ENCODE measurements at places on chromosomes 6 and 20.

GRCh38 chr6:168136001-168136400, 57.0 kb upstream of the FRMD1 start:
- DNase-seq: no peak

DNA sequence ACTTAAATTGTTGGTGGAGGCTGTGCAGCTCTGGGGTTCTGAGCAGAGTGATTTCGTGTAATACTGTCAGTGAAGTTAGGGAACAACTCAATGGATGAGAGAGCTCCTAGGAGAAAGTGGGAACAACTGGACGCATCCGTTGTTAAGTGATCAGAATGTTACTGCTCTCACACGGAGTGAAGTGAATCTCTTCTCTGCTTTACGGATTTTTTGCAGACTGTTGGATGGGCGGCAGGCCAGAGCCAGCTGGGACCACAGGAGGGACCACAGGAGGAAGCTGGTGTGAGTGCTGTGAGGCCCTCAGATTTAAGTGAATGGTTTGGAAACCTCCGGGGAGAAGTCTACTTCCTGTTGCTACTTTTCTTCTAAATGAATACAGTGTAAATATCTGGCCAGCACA, 23.7 kb upstream of the PPP1R14C start:
- peak; percentile 81 for DNase-seq

DNA sequence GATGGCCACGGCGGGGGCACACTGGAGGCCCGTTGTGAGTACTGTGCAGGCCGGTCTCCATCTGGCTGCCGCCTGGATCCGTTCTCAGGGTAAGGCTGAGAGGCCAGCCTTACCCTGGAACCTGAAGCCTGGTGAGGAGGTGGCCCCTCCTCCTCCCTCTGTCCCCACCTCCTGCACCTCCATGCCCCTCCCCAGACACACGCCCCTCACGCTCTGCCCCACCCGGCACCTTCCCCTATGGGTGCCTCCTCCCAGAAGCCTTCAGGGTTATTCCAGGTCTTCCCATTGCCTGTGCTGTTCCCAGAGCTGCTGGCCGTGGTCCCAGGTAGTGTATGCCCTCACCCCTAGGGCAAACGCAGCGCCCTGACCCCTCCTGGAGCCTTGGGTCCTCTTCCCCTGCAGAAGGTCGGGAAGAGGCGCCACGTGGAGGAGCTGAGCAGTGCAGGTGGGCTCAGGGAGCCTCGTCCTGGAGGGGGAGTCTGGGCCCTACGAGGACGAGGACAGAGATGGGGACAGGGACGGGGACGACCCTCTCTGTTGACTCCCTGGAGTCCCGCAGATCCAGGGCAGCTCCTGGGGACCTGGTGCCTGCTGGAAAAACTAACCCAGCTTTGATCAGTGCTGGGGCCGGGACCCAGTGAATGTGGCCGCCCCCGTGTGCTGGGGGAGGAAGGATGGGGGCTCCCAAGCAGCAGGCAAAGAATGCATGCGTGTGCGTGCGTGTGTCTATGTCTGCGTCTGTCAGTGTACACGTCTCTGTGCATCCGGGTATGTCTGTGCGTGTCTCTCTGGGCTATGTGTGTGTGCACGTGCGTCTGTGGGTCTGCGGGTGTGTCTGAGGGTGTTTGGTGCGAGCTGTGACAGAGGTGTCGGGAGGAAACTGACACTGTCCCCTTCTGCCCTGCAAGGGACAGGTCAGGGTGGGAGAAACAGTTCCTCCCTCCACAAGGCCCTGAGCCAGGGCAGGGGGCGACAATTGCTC, 8.2 kb upstream of the HRH3 start:
- no peak for DNase-seq

GRCh38 chr6:136793363-136793762, 1.1 kb upstream of the MAP3K5 start:
- no peak for DNase-seq

- DNase-seq: no peak
Measured at GRCh38 chr6:15623276-15624116, 39.3 kb downstream of the DTNBP1 start.

GRCh38 chr6:34157236-34157830, 11.4 kb upstream of the GRM4 start:
- DNase-seq: peak; percentile 4

- no peak for DNase-seq
Measured at GRCh38 chr6:46138281-46138680, 8.5 kb downstream of the ENPP4 start.

DNA sequence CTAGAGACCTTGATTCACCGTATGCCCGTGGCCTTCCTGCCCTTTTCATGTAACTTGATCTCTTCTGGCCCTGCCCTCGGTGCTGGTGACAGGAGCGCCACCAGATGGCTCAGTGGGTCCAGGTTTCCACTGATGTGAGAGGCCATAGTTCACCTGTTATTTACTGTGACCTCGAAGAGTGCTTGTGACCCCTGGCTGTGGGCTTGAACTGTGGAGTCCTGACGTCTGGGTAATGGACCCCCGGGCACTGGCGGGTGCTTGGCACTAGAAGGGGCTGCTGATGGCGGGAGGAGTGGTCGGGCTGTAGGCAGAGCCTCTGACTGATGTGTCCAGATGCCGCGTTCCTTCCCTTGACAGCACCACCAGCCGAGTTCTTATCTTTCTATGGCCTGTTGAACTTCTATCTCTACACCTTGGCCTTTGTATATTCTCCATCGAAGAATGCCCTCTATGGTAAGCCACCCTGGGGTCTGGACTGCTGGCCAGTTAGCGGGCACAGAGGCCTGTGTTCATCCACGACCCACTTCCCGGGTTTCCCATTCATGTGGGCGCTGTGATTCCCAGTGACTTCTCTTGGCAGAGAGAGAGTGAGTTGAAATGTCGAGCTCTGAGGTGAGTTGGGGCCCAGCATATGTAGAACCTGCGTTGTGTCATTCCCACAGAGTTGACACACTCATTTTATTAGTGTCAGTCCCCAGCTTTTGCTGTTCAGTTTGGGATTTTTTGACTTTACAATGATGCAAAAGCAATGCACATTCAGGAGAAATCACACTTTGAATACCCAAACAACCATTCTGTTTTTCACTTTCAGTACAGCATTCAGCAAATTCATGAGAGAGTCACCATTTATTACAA, 14.9 kb downstream of the DYNLT1 start:
- DNase-seq: no peak

- no peak for DNase-seq
Measured at GRCh38 chr20:20364593-20365479, 3.1 kb upstream of the INSM1 start.

GRCh38 chr6:692356-692851, 535 bp downstream of the EXOC2 start:
- DNase-seq: peak; percentile 49

- no peak for DNase-seq
Measured at GRCh38 chr6:27209659-27210269, 37.7 kb upstream of the PRSS16 start.

- peak; percentile 13 for DNase-seq
Measured at GRCh38 chr20:17658648-17658993, 23.4 kb downstream of the RRBP1 start.

DNA sequence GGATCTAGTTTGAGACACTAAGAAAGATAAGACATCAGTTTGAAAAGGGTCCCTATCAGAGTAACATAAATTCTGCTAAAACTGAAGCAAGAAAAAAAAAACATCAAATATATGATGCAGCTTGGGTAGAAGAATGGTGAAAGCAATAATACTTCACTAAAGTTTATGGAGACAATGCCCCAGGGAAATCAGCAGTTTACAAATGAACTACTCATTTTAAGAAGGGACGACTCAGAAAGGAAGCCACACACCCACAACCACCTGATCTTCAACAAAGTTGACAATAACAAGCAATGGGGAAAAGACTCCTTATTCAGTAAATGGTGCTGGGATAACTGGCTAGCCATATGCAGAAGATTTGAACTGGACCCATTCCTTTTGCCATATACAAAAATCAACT, 143.5 kb downstream of the TPBG start:
- no peak for DNase-seq

- DNase-seq: no peak
Measured at GRCh38 chr20:8969146-8969583, 99.7 kb upstream of the PLCB4 start.

DNA sequence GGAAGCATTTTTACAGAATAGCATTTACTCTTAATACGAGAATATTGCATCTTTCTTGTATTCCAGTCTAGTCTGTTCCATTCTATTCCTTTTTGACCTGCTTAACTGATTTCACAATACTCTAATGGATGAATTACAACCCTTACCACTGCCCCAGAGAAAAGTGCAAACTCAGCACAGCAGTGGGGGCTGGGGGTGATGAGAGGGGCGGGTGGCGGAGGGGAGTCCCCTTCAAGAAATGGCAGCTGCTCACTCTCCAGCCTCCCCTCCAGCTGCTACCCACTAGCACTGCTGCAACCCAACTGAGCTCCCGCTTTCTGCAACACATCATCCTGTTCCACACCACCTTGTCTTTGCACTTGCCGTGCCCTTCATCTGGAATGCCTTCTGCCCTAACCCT, 30.1 kb downstream of the PIM1 start:
- no peak for DNase-seq

DNA sequence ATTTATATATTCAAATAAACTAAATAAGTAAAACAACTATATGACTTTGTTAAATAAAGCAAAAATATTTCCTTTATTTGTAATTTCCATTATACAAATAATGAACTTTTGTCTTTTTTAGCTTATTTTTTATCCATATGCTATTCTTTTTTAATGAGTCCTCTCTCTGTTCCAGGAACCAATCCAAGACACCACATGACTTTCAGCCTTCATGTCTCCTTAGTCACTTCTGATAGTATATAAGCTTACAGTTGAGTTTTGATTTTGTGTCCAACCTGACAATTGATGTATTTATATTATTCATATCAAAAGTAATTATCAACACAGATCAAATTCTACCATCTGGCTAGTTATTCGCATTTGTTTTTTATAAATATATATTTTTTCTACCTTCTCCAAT, 582.3 kb upstream of the GJE1 start:
- DNase-seq: no peak

DNA sequence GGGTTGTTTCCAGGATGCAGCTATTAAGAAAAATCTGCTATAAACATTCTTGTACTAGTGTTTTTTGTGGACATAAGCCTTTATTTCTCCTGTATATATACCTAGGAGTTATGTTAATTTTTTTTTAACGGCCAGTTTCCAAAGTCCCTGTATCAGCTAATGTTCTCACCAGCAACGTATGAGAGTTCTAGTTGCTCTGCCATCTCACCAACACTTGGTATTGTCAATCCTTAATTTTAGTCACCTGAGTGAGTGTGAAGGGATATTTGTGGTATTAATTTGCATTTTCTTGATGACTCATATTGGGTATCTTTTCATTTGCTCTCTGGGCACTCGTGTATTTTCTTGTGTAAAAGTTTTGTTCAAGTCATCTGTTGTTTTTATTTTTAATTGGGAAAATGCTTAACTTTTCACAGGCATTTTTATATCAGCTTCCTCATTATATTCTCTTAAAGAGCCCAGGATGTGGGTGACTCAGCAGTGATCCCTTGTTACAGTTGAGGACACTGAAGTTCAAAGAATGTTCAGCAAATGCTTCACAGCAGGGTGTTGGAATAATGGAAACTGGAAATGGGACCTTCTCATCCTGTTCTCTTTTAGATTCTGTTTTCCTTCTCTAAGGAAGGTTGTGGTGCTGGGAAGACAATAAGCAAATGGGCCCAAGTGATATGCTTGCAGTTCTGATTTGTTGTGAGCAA, 211.7 kb upstream of the PRND start:
- DNase-seq: no peak

DNA sequence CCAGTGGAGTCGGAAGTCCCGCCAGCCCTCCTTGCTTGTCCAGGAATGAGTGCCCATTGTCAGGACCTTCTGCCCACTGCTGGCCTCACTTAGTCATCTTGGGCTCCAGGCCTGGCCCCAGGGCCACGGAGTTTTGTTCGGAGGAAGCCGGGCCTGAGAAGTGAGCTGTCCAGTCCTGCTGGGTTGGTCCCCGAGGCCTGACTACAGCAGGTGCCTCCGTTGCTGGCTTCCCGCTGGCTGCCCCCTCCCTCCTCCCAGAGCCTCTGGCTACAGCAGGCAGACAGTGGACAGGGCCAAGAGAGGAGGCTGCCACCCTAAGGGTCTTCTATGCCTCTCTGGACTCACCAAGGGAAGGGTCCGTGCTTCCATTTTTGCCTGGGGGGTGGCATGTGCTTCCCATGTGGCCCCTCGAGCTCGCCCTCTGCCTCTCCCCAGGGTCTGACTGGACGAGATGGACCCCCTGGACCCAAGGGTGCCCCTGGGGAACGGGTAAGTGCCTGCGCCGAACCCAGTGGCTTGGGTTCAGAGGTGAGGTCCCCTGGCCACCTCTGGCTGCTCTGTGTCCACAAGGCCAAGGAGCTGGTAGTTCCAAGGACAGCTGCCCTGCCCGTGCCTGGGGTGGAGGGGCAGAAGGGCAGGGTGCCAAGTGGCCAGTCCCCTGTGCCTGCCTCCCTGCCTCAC, 2.8 kb downstream of the COL9A3 start:
- DNase-seq: no peak

DNA sequence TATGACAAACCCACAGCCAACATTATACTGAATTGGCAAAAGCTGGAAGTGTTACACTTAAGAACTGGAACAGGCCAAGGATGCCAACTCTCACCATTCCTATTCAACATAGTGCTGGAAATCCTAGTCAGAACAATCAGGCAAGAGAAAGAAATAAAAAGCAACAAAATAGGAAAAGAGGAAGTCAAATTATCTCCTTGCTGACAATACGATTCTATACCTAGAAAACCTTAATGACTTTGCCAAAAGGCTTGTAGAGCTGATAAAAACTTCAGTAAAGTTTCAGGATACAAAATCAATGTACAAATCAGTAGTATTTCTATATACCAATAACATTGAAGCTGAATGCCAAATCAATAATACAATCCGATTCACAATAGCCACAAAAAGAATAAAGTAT, 32.4 kb downstream of the OR5V1 start:
- DNase-seq: no peak

DNA sequence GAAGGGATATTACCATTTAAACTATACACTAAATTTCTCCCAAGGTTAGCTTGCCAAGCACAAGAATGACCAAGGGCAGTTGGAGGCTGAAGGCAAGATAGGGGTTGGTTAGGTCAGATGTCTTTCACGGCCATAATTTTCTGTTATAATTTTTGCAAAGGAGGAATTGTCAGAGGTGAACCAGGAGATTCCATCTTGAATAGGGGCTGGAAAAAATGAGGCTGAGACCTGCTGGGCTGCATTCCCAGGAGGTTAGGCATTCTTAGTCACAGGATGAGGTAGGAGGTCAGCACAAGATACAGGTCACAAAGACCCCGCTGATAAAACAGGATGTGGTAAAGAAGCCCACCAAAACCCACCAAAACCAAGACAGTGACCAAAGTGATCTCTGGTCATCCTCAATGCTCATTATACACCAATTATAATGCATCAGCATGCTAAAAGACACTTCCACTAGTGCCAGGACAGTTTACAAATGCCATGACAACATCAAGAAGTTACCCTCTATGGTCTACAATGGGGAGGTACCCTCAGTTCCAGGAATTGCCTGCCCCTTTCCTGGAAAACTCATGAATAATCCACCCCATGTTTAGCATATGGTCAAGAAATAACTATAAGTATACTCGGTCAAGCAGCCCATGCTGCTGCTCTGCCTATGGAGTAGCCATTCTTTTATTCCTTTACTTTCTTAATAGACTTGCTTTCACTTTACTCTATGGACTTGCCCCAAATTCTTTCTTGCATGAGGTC, 371.8 kb upstream of the SULF2 start:
- no peak for DNase-seq

GRCh38 chr6:27825025-27825793, 87.0 kb downstream of the OR2B2 start:
- no peak for DNase-seq

Data from left hindlimb (tissue), 1 donor.